ENCODE measurements at places on chromosomes 13 and 19. TPM values are rescaled to one million over a fixed set of nuclear protein-coding genes. Genes with fewer than 3 reads are reported as not detected.

- no peak for DNase-seq
Observed at GRCh38 chr19:56119582-56119978, 1.5 kb downstream of the ZNF787 start.

GRCh38 chr13:79386125-79386826, 19.8 kb downstream of the RBM26 start:
- DNase-seq, result no peak

- DNase-seq, result no peak
Observed at GRCh38 chr13:46121033-46121432, 16.2 kb upstream of the CPB2 start.

C13orf42 gene
- total RNA-seq, result not detected

- DNase-seq, result no peak
Observed at GRCh38 chr13:28983641-28984040, 163.5 kb downstream of the MTUS2 start.

CARM1 gene
- 103 TPM for total RNA-seq

CASP14 gene
- total RNA-seq, result not detected

DNA sequence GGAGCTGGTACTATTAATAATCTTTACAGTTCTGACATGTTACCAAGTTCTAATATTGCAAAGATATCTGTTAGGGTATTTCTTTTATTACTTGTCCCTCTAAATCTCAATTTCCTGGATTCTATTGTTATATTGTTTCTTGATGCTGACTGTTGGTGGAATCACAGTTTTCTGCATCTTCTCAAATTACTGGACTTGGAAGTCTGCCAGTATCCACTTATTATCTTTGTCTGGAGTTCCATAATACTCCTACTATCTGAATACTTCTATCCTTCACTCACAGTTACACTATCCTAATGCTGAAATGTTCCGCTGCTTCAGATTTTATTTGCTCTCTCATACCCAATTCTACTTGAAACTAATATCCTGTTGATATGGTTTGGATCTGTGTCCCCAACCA, 1985.7 kb upstream of the PRR20A start:
- no peak for DNase-seq

IRGC gene
- total RNA-seq, result not detected

DNA sequence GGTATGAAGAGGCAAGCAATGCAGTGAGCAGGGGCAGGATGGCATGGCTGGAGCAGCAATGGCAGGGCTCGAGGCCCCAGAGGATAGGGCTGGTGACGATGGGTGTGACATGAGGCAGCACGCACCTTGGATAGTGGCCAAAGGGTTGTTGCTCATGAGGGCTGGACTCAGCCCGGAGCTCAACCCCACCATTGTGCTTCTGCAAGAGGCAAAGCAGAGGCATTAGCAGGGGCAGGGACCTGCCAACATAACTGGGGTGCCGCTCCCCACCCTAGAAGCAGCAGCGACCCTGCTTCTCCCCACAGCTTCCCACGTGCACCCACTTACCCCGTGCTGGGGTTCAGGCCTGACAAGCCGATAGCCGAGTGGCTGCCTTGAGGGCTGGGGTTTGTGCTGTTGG, 15.8 kb downstream of the ZNF574 start:
- DNase-seq, result no peak

CYP4F2 gene
- 1.1 TPM for total RNA-seq

GRCh38 chr19:19884583-19884982, 16.2 kb upstream of the ZNF93 start:
- DNase-seq, result no peak

- DNase-seq, result no peak
Observed at GRCh38 chr13:45381196-45381595, 37.0 kb downstream of the SLC25A30 start.

SIGLEC12 gene
- not detected for total RNA-seq

GRCh38 chr13:93865235-93865634, 614.2 kb downstream of the DCT start:
- DNase-seq, result no peak

ADGRE3 gene
- not detected for total RNA-seq
